ENCODE measurements at places on chromosomes 1 and 21.

- no peak for DNase-seq
These were observed 80.8 kb downstream of the S1PR1 start for GRCh38 chr1:101317590-101317989.

GRCh38 chr1:176560681-176561080 is 97.7 kb downstream of the PAPPA2 start:
- no peak for DNase-seq

- no peak for DNase-seq
These were observed 3.7 kb downstream of the PEF1 start for GRCh38 chr1:31640964-31641363.

GRCh38 chr1:221806984-221807383 is 65.1 kb upstream of the DUSP10 start:
- DNase-seq: no peak

DNA sequence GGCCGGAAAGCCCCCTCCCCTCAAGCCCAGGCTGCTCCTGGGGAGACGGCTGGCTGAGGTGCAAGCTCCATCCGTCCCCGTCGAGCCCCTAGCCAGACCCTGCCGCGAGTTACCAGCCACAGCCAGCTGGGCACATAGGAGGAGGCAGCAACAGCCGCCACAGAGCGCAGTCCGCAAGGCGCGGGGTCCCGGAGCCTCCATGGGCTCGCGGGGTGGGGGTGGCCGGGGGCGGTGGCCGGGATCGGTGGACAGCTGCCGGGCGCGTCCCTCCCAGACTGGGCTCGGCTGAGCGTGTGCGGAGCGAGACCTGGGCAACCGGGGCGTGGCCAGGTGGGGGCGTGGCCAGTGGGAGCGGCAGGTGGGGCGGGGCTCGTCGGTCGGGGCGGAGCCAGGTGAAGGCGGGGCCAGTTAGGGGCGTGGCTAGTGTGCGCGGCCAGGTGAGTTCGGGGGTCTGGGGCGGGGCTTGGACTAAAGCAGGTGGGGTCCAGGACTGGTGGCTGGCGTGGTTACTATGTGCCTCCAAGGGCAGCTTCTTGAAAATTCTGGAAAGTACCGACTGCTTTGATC is at the start of gene CD164L2:
CD164L2 (minus strand) TSS at position 295 of the 567 bp plus-strand sequence; CDS start at position 201, 94 bp downstream.
- peak; percentile 58 for DNase-seq

DNA sequence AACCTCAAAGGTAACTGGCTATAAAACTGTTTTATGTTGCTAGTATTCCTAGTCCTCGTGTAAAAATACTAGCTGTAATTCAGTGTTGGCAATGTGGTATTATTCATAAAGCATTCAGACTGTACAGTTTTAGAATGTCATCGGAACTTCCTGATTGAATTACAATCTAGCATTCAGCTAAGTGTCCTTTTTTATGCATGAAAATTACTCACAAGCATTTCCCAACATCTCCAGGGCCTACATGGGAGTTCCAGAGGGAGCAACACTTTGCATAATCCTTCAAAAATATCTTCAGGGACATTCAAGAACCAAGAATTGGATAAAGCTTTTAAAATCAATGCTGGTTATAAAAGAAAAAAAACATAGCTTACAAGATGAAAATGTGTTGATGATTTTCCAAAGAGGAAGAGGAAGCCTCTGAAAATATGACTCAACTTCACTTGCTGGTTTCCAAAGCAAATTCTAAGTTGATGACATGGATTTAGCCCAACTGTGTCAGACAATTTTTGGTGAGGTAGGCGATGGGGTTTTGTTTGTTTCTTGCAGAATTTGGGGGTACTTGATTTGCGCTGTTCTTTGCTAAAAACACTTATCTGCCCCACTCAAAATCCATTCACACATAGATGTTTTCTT is 137.8 kb downstream of the SLC44A5 start:
- no peak for DNase-seq

All from cerebellum (tissue), 4 donors.